ENCODE measurements at places on chromosomes 5 and 9. TPM values are rescaled to one million over a fixed set of nuclear protein-coding genes. Genes with fewer than 3 reads are reported as not detected.

DNA sequence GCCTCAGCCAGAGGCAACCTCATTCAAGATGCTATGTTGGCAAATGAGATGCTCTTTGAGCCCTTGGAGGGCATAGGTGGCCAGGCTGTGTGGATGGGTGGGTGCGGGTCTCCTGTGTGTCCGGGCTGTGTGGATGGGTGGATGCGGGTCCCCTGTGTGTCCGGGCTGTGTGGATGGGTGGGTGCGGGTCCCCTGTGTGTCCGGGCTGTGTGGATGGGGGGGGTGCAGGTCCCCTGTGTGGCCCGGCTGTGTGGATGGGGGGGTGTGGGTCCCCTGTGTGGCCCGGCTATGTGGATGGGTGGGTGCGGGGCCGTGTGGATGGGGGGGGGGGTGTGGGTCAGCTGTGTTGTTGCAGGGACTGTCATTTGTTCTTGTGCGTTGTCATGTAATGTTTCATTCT, 136.6 kb upstream of the COL5A1 start:
- peaks cover 23% of the 10 kb centered on the region for H3K27me3 ChIP-seq
- no peak overlapping the region for H3K27ac ChIP-seq
- no peaks in the 10 kb centered on the region for H3K4me1 ChIP-seq
- no peak overlapping the region for H3K4me3 ChIP-seq

DNA sequence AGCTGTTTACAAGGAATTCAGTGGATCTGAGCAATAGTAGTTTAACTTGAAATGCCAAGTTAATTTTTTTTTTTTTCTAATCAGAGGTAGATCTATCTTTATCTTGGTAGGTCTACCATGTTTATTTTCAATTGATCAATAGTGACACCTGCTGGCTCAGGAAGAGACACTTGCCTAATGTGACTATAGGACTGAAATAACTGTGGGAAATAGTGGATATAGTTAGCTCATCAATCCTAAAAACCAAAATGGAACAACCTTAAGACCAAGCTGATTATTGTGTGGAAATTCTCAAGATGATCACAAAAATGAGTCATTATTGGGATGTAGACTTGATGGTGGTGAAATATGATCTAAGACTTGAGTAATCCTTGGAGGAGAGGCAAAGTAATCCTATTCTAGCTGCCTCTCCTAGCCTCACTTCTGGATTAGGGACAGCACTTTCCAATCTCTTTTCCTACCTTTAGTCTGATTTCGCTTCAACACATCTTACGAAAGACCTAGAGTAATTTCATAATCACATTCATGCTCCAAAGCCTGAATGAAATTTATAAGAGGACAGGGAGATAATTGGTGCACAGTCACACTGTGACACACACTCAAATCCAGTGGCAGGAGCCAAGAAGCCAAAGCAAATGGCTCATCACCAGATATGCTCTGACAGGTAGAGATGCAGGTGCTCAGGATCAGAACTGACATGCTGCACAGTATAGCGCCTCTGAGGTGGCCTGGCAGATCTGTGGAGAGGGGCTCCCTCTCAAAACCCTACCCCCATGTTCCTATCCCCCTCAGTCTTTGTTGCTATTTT, 156.3 kb downstream of the HMHB1 start:
- DNase-seq: peak; percentile 30
- peaks cover 15% of the 10 kb centered on the region for H3K27me3 ChIP-seq
- no peak overlapping the region for H3K4me3 ChIP-seq
- no peaks in the 10 kb centered on the region for H3K4me1 ChIP-seq
- H3K27ac ChIP-seq: no peak overlapping the region

GRCh38 chr5:143614831-143615230, 197.1 kb upstream of the HMHB1 start:
- no peak for DNase-seq
- no peak overlapping the region for H3K27ac ChIP-seq
- no peak overlapping the region for H3K4me3 ChIP-seq

GRCh38 chr5:34833976-34834793, 4.8 kb upstream of the TTC23L start:
- H3K36me3 ChIP-seq: no peaks in the 10 kb centered on the region
- H3K4me3 ChIP-seq: no peak overlapping the region
- peaks cover 9% of the 10 kb centered on the region for H3K4me1 ChIP-seq
- H3K27ac ChIP-seq: no peak overlapping the region
- DNase-seq: no peak

IFNK gene
- total RNA-seq: not detected

GRCh38 chr5:144484124-144484897, 313.6 kb downstream of the KCTD16 start:
- H3K27ac ChIP-seq: no peak overlapping the region
- no peak overlapping the region for H3K4me3 ChIP-seq
- no peak for DNase-seq
- H3K36me3 ChIP-seq: no peaks in the 10 kb centered on the region
- no peaks in the 10 kb centered on the region for H3K27me3 ChIP-seq

DNA sequence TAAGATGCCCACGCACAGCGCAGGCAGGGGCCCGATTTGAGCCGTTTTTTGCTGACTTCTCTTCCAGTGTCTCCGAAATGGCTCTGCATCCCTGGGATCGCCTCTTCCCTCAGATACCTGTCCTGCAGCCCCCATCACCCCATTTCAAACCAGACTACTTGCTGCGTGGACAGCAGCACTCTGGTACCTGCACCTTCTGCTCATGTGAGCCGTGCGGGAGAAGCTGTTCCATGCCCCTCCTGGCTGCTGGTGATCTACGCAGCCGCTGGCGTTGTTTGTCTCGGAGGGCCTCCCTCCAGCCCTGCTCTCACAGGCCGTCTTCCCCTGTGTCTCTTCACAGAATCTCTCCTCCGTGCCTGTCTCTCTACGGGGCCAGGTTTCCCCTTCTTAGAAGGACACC, 13.4 kb downstream of the CEP72 start:
- H3K27ac ChIP-seq: no peak overlapping the region
- H3K27me3 ChIP-seq: no peaks in the 10 kb centered on the region
- H3K36me3 ChIP-seq: peaks cover 31% of the 10 kb centered on the region
- no peak overlapping the region for H3K4me3 ChIP-seq
- H3K4me1 ChIP-seq: no peaks in the 10 kb centered on the region

DNA sequence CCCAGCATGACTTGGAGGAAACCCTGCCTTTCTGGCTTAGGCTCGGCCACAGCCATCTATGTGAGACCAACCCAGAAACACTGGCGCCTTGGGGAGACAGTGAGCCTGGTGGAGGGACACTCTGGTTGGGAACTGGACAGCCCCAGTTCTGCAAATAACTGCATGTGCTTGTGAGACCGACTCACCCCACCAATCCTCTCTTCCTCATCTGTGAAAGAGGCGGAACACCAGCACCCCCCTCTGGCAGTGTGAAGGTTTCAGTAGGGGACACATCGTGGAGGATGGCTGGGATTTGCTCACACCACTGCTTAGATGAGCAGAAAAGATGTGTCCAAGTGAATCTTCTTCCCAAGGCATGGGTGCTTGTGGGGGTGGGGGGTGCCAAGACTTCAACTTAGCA, 43.4 kb upstream of the N4BP3 start:
- no peak overlapping the region for H3K4me3 ChIP-seq
- peaks cover 10% of the 10 kb centered on the region for H3K4me1 ChIP-seq
- peaks cover 1% of the 10 kb centered on the region for H3K27me3 ChIP-seq

DNA sequence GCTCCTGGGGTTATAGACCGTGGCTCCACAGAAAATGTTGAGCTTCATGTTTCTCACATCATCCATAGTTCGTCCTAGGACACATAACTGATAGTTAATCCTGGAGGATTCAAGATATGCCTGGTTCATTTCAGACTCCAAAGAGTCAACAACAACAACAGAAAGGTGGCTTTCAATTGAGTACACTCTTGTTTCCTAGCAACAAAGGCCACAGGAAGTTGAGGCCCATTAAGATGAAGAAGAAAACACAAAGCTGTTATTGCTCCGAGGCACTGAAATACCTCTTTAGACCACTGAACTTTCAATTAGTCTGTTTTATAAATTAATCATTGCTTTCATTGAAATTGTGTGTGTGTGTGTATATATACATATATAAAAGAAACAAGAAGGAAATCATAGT, 154.5 kb downstream of the YIPF5 start:
- no peak overlapping the region for H3K4me3 ChIP-seq
- no peak overlapping the region for H3K27ac ChIP-seq
- no peaks in the 10 kb centered on the region for H3K4me1 ChIP-seq
- no peaks in the 10 kb centered on the region for H3K27me3 ChIP-seq
- no peaks in the 10 kb centered on the region for H3K36me3 ChIP-seq

DNA sequence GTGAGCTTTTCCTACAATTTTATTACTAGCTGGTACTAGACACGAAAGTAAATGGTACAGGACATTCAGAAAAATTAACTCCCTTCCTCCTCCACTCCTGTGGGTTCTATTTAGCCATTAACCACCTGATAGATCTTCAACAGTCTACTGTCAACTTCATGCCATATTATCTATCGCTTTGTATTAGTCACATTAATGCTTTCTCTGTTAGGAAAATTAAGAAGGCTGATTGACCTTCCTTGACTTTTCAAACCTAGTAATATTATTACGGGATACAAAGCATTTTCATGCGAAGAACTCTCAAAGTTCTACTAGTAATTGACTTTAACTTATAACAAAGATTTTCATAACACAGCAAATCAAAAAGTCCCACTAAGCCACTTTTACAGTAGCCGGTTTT, 1.2 kb downstream of the TEX10 start:
- peak overlapping the region; percentile 94 for H3K27ac ChIP-seq
- H3K27me3 ChIP-seq: no peaks in the 10 kb centered on the region
- DNase-seq: no peak

DNA sequence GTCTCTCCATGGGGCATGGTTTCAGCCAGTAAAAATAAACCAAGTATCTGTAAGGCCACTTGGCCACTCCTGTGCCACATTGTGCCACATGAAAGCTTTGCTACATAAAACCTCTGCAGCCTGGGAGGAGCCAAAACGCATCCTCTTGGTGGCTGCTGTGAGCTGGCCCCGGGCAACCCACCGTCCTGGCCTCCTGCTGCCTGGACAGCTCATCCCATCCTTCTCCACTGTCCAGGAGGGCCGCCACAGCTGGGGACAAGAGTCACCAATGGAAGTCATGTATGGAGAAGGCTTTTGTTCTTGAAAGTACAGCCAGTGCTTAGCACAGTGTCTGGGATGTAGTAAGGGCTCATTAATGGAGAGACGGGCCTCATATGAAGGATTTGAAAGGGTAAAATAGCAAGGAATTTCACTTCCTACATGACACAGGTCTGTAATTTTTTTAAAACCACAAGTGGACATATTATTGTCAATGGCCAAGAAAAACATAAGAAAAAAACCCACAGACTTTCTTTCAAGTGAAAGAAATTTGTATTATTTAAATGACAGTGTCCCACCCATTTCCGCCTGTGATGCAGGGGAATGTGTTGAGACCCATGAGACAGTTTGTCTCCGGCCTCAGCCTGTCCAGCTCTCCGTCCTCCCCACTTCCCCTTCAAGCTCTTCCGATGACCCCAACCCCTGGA, 6.6 kb downstream of the PTGES start:
- no peak for DNase-seq
- no peak overlapping the region for H3K27ac ChIP-seq
- no peaks in the 10 kb centered on the region for H3K36me3 ChIP-seq
- H3K27me3 ChIP-seq: peaks cover 2% of the 10 kb centered on the region

DNA sequence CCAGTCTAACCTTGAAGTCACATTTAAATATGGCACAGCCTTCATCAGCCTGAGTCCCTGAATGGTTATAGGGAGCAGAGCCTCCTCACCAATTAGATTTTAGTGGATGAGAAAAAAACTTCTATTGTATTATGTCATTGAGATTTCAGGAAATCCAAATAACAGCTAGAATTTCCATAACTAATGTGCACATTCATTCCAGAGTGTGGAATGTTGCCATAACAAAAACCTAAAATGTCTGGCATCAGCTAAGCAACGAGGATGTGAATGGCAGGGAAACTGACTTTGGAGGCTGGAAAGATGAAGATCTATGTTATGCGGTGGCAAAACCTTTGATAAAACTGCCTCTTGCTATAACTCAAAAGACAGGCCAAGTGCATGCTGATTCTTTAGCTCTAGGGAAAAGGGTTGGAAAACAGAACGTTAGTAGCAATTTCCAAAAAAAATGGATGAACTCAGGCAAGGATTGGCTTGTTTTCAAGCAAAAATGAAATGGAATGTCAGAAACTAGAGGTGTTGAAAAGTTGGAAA, 91.3 kb upstream of the NFIB start:
- H3K4me3 ChIP-seq: no peak overlapping the region
- H3K4me1 ChIP-seq: no peaks in the 10 kb centered on the region
- no peaks in the 10 kb centered on the region for H3K27me3 ChIP-seq
- H3K27ac ChIP-seq: no peak overlapping the region

- H3K36me3 ChIP-seq: no peaks in the 10 kb centered on the region
- DNase-seq: no peak
- H3K27ac ChIP-seq: no peak overlapping the region
- H3K27me3 ChIP-seq: no peaks in the 10 kb centered on the region
- H3K4me3 ChIP-seq: no peak overlapping the region
- H3K4me1 ChIP-seq: peaks cover 2% of the 10 kb centered on the region
Measured at GRCh38 chr9:127183814-127184582, 61.6 kb upstream of the ANGPTL2 start.

NTRK2 gene
- 0.05 TPM for total RNA-seq

DNA sequence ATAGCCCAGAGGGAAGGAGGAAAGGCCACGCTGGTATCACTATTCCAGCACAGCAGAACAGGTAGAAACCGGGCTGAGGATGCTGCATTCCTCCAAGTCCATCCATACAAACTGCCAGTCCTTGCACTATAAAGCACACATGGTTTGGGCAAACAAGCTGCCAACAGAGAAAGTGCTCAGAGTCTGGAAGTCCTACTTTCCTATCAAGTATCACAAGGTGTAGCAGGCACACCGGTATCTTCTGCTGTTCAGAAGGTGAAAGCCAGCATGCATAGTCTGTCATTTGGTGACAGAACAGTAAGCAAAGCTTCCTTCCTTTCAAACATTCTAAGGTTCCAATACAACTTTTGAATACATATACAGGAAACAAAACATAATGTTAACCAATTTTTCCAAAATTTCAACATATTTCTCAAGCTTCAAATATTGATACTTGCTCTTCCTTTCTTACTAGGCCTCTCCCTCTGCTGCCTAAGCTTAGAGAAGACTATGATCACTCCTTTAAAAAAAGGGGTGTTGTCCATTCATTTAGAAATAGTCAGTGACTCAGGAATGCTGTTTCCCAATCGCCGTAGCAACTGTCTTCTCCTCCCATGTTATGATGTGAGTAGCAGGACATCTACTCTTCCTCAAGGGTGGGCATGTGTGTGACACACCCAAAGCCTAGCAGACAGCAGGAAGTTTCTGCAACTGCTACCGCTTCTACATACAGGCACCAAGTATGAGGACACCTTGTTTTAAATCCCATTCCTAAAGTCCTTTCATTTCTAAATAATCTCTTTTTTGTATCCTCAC, 14.7 kb downstream of the DIAPH1 start:
- H3K27ac ChIP-seq: peak overlapping the region; percentile 97
- no peaks in the 10 kb centered on the region for H3K27me3 ChIP-seq
- DNase-seq: no peak
- H3K4me3 ChIP-seq: peak overlapping the region; percentile 77
- H3K4me1 ChIP-seq: peaks cover 92% of the 10 kb centered on the region
- peaks cover 58% of the 10 kb centered on the region for H3K36me3 ChIP-seq

SLC25A51 gene
- total RNA-seq: 33.6 TPM

GRCh38 chr9:117715411-117715989, 11.3 kb downstream of the TLR4 start:
- peaks cover 33% of the 10 kb centered on the region for H3K4me1 ChIP-seq
- no peak for DNase-seq
- H3K36me3 ChIP-seq: peaks cover 6% of the 10 kb centered on the region
- H3K4me3 ChIP-seq: no peak overlapping the region

TSSK1B gene
- total RNA-seq: not detected

N4BP3 gene
- 6.1 TPM for total RNA-seq
